ENCODE measurements at places on chromosomes 7 and 10. TPM values are rescaled to one million over a fixed set of nuclear protein-coding genes. Genes with fewer than 3 reads are reported as not detected.

Gene GIMAP6
- 36.2 TPM for total RNA-seq

GRCh38 chr10:95456516-95456915 lies 104.7 kb downstream of the SORBS1 start:
- no peaks in the 10 kb centered on the region for H3K4me1 ChIP-seq
- H3K36me3 ChIP-seq: no peaks in the 10 kb centered on the region
- H3K4me3 ChIP-seq: no peak overlapping the region
- DNase-seq: no peak
- H3K27ac ChIP-seq: no peak overlapping the region
- H3K27me3 ChIP-seq: no peaks in the 10 kb centered on the region

- no peaks in the 10 kb centered on the region for H3K27me3 ChIP-seq
- H3K4me3 ChIP-seq: no peak overlapping the region
- no peak for DNase-seq
- peaks cover 38% of the 10 kb centered on the region for H3K4me1 ChIP-seq
Measured at GRCh38 chr7:2512713-2513112, 6.9 kb upstream of the LFNG start.

DNA sequence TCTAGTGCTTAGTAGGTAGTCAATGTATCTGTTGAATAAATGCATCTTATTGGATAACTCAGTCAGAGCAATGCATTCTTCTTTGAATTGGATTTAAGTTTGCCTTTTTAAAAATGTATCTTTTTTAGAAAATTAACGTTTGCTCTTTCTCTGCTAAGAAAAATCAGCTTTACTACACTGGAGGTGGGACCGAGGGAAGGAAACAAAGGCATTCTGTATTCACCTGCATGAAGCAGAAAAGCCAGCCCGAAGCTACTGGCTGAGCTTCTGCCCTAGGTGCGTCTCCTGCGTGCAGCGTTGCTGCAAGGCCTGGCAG lies 22.2 kb upstream of the ITGB1 start:
- H3K27ac ChIP-seq: no peak overlapping the region
- DNase-seq: no peak
- no peaks in the 10 kb centered on the region for H3K27me3 ChIP-seq
- H3K4me3 ChIP-seq: peak overlapping the region; percentile 74
- no peaks in the 10 kb centered on the region for H3K36me3 ChIP-seq

GRCh38 chr7:7439564-7439963 lies 96.1 kb downstream of the COL28A1 start:
- no peak for DNase-seq
- no peak overlapping the region for H3K4me3 ChIP-seq
- no peaks in the 10 kb centered on the region for H3K36me3 ChIP-seq
- no peaks in the 10 kb centered on the region for H3K27me3 ChIP-seq

DNA sequence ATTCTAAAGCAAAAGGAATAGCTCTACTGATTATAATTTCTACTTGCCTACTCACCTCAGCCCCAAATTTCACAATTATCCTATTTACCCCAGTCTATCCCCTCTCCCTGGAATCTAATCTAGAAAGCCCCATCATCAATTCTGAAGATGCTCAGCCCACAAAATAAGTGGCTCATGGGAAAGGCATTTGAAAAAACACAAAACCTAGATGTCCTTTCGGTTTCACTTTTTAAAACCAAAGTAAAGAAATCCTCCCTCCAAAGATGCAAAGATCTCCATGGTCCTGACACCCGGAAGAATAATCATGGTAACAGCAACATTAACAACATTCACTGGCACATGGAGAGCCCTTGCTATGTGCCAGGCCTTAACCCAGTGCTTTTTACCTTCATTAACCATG lies 224.8 kb downstream of the FGFR2 start:
- DNase-seq: no peak
- no peaks in the 10 kb centered on the region for H3K4me1 ChIP-seq
- H3K4me3 ChIP-seq: no peak overlapping the region
- no peaks in the 10 kb centered on the region for H3K27me3 ChIP-seq
- no peak overlapping the region for H3K27ac ChIP-seq
- no peaks in the 10 kb centered on the region for H3K36me3 ChIP-seq

DNA sequence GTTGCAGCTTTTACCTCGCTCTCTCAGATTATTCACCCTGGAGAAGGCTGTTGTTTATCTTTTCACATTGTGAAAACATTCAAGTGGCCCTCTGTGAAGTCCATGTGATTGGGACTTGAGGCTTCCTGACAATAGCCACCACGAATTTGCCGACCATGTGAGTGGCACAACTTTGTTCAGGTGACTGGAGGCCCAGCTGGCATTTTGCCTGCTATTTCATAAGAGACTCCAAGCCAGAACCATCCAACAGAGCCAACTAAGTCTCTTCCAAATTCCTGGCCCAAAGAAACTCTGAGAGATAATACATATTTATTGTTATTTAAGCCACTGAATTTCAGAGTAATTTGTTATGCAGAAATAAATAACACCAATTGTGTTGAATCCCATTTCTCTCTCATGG lies 38.2 kb upstream of the CCSER2 start:
- H3K36me3 ChIP-seq: no peaks in the 10 kb centered on the region
- H3K27ac ChIP-seq: no peak overlapping the region
- H3K4me1 ChIP-seq: peaks cover 12% of the 10 kb centered on the region
- H3K4me3 ChIP-seq: no peak overlapping the region
